HTR-8/SVneo (cell line): ENCODE measurements at places on chromosomes 16 and 17.

- no peak for DNase-seq
Observed at GRCh38 chr16:66741169-66741900, 10.1 kb downstream of the DYNC1LI2 start.

- no peak for DNase-seq
Observed at GRCh38 chr16:66524601-66525164, 25.2 kb downstream of the TK2 start.

GRCh38 chr17:80429356-80430275 lies 14.6 kb downstream of the ENDOV start:
- no peak for DNase-seq

- DNase-seq = no peak
Observed at GRCh38 chr17:32627239-32627996, 140.6 kb downstream of the CDK5R1 start.

DNA sequence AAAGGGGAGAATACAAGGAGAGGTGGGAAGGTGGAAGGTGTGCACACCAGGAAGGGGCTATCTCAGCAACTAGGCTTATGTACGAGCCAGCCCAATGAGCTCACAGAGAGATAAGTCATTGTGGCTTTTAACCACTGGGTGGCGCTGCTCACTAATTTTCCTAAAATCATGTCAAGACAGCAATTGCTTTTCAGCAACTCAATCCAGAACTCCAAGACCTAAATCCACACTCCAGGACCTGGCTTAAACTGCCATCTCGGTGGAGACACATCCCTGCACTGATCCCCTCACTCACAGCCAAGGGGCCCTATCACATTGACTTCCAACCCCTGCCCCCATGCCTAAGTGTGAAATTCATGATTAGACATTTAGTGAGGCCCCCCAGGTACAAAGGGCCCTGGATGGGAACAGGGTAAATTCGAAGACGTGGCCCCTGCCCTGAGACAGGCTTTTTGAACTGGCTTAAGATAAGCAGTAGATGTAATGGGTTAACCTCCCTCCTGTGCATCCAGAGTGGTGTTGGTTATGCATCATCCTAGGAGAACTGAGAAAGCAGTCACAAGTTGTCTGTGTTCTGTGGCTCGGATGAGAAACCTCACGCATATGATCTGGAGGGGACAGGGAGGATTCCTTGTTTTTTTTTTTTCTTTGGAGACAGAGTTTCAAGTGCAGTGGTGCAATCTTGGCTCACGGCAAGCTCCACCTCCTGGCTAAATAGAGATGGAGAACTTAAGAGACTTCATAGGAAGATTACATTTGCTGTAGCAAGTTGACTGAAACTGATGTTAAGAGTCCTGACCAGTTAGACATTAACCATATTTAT lies 11.5 kb downstream of the CCL16 start:
- DNase-seq = peak; percentile 82

DNA sequence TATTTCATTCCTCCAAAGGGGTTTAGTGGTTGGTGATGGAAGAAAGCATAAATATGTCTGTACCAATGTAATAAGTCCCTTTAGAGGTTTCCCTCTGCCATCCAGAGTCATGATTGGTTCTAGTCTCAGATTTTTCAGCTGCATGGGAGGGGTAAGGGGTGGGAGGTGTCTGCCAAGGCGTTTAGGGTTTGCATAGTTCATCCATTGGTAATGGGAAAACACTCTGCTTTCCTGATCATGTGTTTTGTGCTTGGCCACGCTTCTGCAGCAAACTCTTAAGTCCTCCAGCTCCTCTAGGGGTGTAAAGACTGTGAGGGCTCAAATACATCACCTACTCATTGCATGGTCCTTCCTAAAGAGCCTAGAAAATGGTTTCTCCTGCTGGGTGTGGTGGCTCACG lies 29.8 kb downstream of the LIG3 start:
- no peak for DNase-seq

- no peak for DNase-seq
Observed at GRCh38 chr16:89364606-89365005, 125.8 kb downstream of the ANKRD11 start.

DNA sequence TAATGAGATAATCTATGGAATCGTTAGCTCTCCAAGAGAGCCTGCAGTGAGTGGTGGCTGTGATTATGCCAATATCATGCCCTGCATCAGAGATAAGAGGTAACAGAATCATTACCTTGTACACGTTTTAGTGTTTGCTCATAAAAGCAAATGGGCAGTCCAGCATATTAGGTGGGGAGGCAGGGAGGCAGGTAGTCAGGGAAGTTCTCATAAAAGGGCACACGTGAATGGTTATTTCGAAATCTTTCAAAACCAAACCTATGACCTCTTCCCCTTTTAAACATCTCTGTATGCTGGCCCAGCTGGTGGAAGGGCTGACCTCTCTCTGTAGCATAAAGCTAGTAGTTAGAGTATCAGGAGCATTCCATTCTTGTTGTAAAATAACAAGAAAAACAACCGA lies 51.7 kb downstream of the VAT1L start:
- DNase-seq = no peak

DNA sequence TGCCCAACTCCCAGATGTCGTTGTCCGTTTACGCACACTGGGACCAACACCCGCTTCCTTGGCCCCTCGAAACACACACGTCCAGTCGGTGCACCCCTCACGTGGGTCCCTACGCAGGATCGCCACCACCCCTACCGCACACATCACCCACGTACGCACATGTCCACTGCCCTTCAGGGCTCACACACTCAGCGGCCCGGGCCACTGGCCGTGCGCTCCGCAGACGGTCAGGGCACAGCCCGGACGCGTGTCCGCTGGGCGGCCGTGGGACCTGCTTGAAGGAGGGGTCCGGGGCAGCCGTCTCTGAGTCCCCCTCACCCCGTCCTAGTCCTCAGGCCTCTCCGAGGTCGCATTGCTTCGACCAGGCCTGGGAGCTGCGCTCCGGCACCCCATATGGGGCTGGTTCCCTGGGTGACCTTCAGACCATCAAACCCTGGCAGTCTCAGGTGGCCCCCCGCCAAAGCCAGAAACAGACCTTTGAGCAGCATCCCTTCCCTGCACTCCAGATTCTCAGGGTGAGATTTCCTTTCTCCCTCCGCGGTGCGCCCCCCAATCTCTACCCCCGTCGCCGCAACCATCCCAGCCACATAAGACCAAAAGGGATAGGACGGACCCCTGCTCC lies 914 bp upstream of the GPRC5B start:
- no peak for DNase-seq
